ENCODE measurements at places on chromosomes 16 and 17.

DNA sequence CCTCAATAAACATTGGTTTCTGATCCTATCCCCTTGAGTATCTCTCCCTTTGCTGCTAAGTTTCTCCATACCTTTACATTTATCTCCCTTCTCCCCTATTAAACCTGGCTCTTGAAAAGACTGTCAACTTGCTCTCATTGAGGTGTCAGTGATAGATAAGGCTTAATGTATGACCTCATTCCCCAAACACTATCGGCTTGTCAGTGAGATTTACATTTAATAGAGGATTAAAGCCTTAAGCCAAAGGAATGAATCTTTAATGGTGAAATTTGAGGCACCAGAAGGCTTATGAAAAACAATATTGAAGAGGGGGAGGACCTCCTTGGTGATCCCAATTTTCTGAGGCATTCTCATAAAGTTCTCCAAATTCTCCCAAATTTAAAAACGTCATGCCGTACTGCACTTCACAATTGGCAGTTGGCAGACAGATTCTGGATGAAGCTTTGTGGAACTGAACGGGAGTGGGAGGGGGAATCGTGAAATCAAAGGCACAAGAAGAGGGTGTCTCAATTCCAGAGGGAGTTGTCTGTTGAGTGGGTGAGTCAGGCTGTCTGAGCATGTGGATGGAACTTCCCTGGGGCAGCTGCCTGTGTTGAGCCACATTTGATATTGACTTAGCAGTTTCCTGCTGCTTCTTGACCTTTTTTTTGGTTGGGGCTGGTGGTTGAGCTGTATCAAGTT, 478.8 kb downstream of the NPIPA7 start:
- no peak for DNase-seq

DNA sequence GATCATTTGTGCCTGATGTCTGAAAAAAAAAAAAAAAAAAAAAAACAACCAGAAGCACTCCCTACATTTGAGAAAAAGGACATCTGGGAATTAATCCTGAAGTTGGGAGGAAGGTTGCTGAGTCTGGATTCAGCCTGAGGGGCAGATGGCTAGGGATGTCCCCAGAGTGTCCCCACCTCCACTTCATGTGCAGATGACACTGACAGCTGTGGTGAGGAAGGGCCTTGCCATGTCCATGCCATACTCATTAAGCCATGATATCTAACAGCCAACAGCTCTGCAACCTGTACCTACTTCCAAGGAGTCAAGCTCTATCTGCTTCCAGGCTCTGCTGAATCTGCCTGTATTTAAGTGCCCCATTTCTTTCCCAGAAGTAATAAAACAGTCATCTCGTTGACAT, 356.0 kb downstream of the CA10 start:
- no peak for DNase-seq

DNA sequence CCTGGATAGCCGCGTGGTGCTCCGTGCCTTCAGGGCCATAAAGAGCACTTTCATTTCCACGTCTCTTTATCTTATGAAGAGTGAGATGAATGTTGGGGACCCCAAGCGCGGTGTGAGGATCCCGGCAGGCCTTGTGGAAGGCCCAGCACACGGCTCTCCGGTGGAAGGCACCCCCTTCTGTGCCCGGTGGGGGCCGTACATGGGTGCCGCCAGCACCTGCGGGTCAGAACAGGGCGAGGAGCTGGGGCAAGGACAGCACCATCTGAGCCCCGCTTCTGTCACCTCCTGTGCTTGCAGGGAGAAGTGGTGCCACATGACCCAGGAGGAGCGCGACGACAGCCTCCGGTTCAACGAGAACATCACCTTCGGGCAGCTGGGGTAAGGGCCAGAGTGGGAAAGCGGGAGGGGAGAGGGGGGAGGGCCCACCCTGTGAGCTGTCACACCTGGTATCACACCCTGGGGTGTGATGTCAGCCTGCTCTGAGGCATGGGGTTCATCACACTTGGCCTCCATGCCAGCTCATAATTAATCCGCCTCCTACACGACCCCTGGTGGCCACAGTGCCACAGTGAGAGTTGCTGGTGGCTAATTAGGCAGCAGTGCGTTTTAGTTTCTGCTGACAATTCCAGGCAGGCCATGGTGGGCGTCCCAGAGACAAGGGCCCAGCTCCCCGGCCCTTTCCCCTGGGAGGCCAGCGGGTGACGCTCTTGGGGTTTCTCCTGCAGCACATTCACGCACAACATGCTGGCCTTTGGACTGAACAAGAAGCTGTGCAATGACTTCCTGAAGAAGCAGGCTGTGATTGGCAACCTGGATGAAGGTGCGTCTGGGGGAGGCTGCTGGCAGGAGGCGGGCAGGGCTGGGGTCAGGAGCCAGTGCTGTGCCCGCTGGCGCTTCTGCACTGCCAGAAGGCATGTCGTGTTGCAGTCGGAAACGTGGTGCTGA, 25.7 kb downstream of the CIBAR2 start:
- DNase-seq = peak; percentile 83

DNA sequence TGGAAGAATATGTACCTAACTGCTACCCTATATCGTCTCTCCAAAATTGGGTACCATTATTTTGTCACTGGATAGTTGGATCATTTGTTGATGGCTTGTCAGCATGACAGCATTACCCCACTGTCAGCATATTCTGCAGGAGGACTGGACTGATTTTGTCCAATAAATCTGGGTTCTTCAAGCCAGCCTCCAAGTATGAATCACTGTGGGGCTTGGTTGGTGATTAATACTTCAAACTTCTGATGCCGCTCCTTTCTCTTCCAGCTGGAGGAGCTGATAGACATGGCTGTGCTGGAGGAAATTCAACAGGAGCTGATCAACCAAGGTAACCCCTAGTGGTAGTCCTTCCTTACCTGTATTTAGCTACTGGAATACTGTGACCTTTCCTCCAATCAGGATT, 2.5 kb downstream of the RPAIN start:
- DNase-seq = no peak

DNA sequence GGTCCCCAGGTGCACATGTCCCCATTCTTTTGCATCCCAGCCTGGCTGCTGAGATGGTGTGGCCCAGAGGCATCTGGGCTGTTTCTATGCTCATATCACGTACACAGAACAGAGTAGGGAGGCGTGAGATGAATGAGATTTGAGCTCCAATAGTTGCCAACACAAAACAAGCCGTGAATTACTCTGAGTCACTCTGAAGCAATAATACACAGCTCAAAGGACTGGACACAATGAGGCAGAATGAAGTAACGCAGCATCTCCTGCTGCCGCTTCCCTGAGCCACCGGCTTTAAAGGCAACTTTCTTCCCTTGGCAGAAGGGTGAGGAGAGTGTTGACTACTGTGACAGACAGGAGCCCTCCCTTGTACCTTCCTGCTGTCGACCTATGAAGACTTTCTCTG, 33.9 kb upstream of the CLEC18B start:
- no peak for DNase-seq

DNA sequence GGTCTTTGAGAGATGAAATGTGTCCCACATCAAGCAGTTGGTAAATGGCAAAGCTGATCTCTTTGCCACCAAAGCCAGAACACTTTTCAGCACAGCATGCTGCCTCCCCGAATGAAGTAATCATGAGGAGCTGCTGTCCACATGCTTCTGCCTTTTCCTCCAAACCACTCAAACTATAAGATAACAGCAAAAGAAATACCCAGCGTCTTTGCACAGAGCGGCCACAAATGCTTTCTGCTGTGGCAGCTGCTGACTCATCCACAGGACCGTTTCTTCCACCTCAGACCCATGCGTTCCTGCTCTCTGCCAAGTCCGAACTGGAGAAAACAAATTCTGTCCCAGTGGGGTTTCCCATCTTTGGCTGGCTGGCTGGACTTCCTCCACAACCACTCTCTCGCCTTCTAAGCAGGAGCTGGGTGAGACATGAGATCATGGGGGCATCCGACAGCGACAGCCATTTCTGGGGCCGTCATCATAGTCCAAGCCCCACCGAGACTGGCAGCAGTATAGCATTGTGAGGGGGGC, 27.1 kb downstream of the TBC1D3B start:
- DNase-seq = peak; percentile 64

Measured in sigmoid colon (tissue), 7 donors.